Activated naive CD4-positive, alpha-beta T cell treated with anti-CD3 and anti-CD28 coated beads, Interleukin-2, amount 50 U/mL, for 72 hours (primary cell): ENCODE measurements at places on chromosomes 6 and 20. TPM values are rescaled to one million over a fixed set of nuclear protein-coding genes. Genes with fewer than 3 reads are reported as not detected.

DNA sequence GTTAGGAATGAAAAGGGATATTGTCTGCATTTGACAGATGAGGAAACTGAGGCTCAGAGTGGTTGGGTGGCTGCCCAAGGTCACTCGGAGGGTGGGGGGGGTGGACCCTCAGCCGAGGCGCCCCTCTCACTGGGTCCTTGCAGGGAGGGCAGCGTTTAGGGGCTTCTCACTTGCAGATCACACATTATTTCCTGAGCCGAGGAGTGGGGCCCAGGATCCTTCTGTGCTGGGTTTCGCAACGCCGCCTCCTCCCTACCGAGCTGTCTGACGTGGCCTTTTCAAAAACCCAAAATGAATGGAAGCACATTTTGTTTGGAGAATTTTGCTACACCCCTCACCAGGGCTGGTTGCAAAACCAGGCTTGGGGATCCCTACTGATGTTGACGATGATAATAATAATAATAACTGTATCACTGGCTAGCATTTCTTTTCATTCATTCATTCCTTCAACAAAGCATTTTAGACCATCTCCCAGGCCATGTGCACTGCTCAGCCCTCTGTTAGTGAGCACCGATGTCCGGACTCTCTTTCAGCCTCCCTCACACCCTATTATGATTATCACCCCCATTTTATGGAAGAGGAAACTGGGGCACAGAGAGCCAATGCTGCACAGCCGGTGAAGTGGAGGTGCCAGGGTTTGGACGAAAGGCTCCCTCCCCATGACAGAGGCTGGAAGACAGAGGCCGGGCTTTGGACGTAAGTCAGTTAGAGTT lies 5.2 kb downstream of the DLGAP4 start:
- no peak for DNase-seq

DNA sequence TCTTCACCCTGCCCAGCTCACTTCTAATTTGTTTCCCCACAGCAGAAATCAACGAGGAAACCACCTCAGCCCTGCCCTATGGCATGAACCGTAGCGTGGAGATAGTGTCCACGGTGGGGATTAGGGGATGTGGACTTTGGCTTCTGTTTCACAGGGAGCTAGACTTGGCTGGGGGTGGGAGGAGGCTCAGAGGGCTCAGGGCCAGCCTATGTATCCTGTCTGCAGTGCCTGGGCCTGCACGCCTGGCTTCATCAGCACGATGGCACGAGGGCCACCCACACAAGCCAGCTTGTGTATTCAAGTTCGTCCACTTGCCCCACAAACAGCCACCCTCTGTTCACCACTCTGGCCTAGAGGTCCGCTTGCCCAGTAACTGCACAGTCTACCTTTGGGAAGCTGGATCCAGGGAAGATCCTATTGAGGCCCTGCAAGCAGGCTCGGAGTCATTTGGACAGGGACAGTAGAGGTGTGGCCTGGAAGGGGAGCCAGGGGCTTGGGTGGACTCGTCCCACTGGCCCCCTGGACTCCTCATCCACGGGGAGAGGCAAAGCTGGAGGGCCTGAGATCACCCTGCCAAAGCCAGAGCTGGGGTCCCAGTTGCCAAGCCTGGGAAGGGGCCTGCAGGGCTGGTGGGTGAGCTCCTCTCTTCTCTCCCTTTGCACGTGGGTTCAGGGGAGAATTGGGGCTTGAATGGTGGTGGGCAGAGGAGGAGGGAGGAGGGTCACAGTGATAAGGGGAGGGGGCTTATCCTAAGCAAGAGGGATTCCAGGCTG lies 38.0 kb upstream of the FAM83D start:
- no peak for DNase-seq

DNA sequence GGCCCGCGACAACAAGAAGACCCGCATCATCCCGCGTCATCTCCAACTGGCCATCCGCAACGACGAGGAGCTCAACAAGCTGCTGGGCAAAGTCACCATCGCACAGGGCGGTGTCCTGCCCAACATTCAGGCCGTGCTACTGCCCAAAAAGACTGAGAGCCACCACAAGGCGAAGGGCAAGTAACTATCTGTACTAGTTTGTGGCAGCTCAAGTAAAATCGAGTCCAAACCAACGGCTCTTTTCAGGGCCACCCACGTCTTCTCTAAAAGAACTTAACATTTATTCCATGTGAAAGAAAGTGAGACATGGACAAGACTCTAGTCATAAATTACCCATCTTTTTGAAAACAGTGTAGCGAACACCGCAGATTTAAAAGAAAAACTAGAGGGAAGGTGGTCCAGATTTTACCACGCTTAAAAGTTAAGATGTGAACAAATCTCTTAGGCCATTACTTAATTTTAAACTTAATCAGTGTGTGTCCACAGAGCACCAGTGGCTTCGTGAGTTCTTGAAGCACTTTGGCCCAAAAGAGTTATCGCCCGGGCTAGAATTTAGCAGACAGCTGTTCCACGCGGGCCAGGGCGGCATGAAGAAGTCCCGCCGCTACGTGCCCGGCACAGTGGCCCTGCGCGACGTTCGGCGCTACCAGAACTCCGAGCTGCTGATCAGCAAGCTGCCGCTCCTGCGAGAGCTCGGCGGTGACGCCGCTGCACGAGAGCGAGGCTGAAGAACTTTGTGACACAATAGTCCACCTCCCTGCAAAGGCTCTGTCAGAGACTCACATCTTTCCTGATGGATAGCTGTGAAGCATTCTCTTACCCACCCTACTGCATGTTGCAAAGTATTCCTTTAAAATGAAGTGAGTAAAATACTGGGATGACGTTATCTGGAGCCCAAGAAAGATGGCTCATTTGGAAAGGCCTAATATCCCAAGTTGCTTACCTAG lies 113.9 kb upstream of the PRSS16 start:
- peak; percentile 80 for DNase-seq

- DNase-seq = no peak
These were observed 82.4 kb downstream of the RTN4IP1 start for GRCh38 chr6:106546691-106547414.

Gene EBF4
- 4.0 TPM for total RNA-seq
